ENCODE measurements at places on chromosomes 1 and 21. TPM values are rescaled to one million over a fixed set of nuclear protein-coding genes. Genes with fewer than 3 reads are reported as not detected.

- H3K4me3 ChIP-seq, result no peak overlapping the region
- H3K36me3 ChIP-seq, result no peaks in the 10 kb centered on the region
- no peak for DNase-seq
- H3K27ac ChIP-seq, result no peak overlapping the region
These were observed 17.3 kb downstream of the GLUL start for GRCh38 chr1:182374101-182374834.

- H3K27me3 ChIP-seq, result no peaks in the 10 kb centered on the region
- no peaks in the 10 kb centered on the region for H3K4me1 ChIP-seq
- no peak overlapping the region for H3K27ac ChIP-seq
- H3K36me3 ChIP-seq, result no peaks in the 10 kb centered on the region
- no peak overlapping the region for H3K4me3 ChIP-seq
These were observed 448.1 kb upstream of the B3GALT2 start for GRCh38 chr1:193634470-193634869.

GRCh38 chr1:163170331-163170730 lies 32.4 kb downstream of the RGS5 start:
- peaks cover 2% of the 10 kb centered on the region for H3K27me3 ChIP-seq
- no peak overlapping the region for H3K4me3 ChIP-seq
- no peak for DNase-seq
- no peak overlapping the region for H3K27ac ChIP-seq
- peaks cover 13% of the 10 kb centered on the region for H3K4me1 ChIP-seq
- H3K36me3 ChIP-seq, result no peaks in the 10 kb centered on the region

- DNase-seq, result no peak
- no peak overlapping the region for H3K4me3 ChIP-seq
- H3K4me1 ChIP-seq, result peaks cover 6% of the 10 kb centered on the region
- H3K27ac ChIP-seq, result no peak overlapping the region
These were observed 64.8 kb downstream of the FCRL5 start for GRCh38 chr1:157487504-157487903.

- no peaks in the 10 kb centered on the region for H3K4me1 ChIP-seq
- no peaks in the 10 kb centered on the region for H3K36me3 ChIP-seq
- H3K27ac ChIP-seq, result no peak overlapping the region
- H3K4me3 ChIP-seq, result no peak overlapping the region
- H3K27me3 ChIP-seq, result no peaks in the 10 kb centered on the region
These were observed 30.6 kb downstream of the HYI start for GRCh38 chr1:43422995-43423671.

DNA sequence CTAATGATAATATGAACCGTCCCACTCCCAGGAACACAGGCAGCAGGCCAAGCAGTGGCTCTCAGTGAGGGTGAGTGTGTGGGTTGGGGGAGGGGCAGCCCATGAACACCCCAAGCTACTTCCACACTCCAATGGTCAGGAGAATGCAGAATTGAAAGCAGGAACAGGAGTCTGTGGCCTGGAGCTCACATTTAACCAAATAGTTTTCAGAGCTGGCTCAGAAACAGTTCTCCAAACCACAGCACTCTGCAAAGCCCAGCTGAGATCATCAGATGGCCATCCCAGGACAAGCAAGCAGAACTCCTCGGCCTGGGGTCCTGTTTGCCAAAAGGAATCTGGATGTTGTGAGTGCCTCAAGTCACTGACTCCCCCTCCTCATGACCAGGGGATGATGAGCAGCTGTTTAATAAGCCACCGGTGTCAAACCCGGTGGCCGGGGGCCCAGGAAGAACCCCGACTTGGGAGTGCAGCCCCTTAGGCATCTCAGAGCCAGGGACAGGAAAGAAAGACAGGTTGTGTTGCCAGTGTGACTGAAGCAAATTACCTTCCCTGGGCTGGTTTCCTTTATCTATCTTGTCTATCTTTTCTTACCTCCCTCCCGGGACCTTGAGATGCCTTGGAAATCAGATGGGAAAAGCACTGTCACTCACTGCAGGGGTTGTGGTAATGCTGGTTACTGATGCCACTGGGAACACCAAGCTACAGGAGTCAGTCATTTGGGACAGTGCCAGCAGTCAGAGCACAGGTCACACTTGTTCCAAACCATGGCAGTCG lies 20.4 kb downstream of the DEGS1 start:
- H3K4me1 ChIP-seq, result peaks cover 16% of the 10 kb centered on the region
- H3K4me3 ChIP-seq, result no peak overlapping the region
- peaks cover under 1% of the 10 kb centered on the region for H3K36me3 ChIP-seq
- peaks cover 4% of the 10 kb centered on the region for H3K27me3 ChIP-seq

DNA sequence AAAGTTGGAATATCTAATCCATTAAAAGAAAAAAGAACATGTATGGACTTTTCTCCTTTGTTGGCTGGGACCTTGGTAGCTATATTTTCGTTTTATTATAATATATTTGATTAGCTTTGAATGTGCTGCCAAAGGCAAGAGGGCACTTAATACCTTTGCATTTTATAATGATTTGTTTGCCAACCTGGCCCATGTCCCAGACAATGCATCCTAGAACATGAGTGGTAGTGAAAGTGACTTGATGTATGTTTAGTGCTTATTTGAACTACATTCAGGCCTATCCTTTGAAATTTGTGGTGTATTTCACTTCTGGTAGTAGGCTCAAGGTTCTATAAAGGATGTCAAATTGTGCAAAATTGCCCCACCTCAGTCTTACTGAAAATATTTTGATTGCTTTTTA lies 25.9 kb downstream of the CACHD1 start:
- H3K4me3 ChIP-seq, result no peak overlapping the region
- H3K36me3 ChIP-seq, result no peaks in the 10 kb centered on the region
- H3K4me1 ChIP-seq, result no peaks in the 10 kb centered on the region

- DNase-seq, result no peak
- no peaks in the 10 kb centered on the region for H3K4me1 ChIP-seq
- H3K36me3 ChIP-seq, result no peaks in the 10 kb centered on the region
These were observed 116.9 kb upstream of the COA6 start for GRCh38 chr1:234256359-234256758.

PTGS2 gene
- not detected for total RNA-seq

CA6 gene
- not detected for total RNA-seq

PAPPA2 gene
- total RNA-seq, result 2.3 TPM

IPP gene
- total RNA-seq, result 20.3 TPM

Data from glutamatergic neuron (in vitro differentiated cells).